ENCODE measurements at places on chromosomes 12 and 14. TPM values are rescaled to one million over a fixed set of nuclear protein-coding genes. Genes with fewer than 3 reads are reported as not detected.

Gene HRK
- not detected for total RNA-seq

Gene FAM234B
- total RNA-seq, result 7.3 TPM

Gene COX8C
- total RNA-seq, result not detected

Gene SERPINA10
- total RNA-seq, result not detected

Gene BLTP3B
- 11.2 TPM for total RNA-seq

Gene FANCM
- 7.5 TPM for total RNA-seq

Gene SCN8A
- 0.38 TPM for total RNA-seq

Gene KRT74
- total RNA-seq, result not detected

Gene UNC79
- under 0.01 TPM for total RNA-seq

Gene LUM
- total RNA-seq, result not detected

Gene EML1
- 35.1 TPM for total RNA-seq

Gene ATG101
- total RNA-seq, result 58.3 TPM

Gene SLCO1B1
- total RNA-seq, result not detected

Gene RPL10L
- total RNA-seq, result not detected

Gene KRT6B
- not detected for total RNA-seq

Gene SELPLG
- 0.26 TPM for total RNA-seq

Gene SMCO2
- total RNA-seq, result 0.13 TPM

Gene KRT75
- total RNA-seq, result not detected

Gene CLEC4C
- total RNA-seq, result not detected

Gene DLK1
- not detected for total RNA-seq

Gene ADAM20
- total RNA-seq, result 0.13 TPM

Gene GSG1
- not detected for total RNA-seq

Gene PTPRB
- 113 TPM for total RNA-seq

Gene DCN
- not detected for total RNA-seq

Gene KCNC2
- total RNA-seq, result not detected

Gene PLEKHG3
- total RNA-seq, result 11.0 TPM

Gene CLBA1
- total RNA-seq, result 5.1 TPM

Gene TRIM9
- total RNA-seq, result not detected

Gene NIN
- 21.4 TPM for total RNA-seq

Gene OR6C65
- not detected for total RNA-seq

Gene GNG2
- total RNA-seq, result 4.6 TPM

Gene NFATC4
- 1.0 TPM for total RNA-seq

Gene TCTN2
- total RNA-seq, result 5.9 TPM

Gene KCNH3
- total RNA-seq, result 0.13 TPM

Gene MORN3
- 0.26 TPM for total RNA-seq

Gene RILPL1
- 3.1 TPM for total RNA-seq

Gene FAR2
- 80.8 TPM for total RNA-seq

Gene PLCZ1
- not detected for total RNA-seq

Gene DHRS2
- 1.7 TPM for total RNA-seq

Gene STAB2
- 71.1 TPM for total RNA-seq

Gene GCH1
- total RNA-seq, result 8.5 TPM

Gene SCAF11
- total RNA-seq, result 48.2 TPM

Gene GALNT8
- total RNA-seq, result 0.13 TPM

Gene KRT1
- not detected for total RNA-seq

Gene PLBD1
- total RNA-seq, result 1.0 TPM

Gene CPNE8
- total RNA-seq, result 11.0 TPM

Gene TRPV4
- total RNA-seq, result 1.4 TPM

Gene OR6C6
- total RNA-seq, result not detected

Gene BTBD6
- 33.4 TPM for total RNA-seq

Gene BCL2L14
- total RNA-seq, result not detected

Gene FAM181A
- total RNA-seq, result not detected

Gene OGFOD2
- total RNA-seq, result 7.6 TPM

Gene SLC7A7
- 1.9 TPM for total RNA-seq

Gene SYNDIG1L
- not detected for total RNA-seq

Gene RAN
- 705 TPM for total RNA-seq

Data from dermis microvascular lymphatic vessel endothelial cell (primary cell).